ENCODE measurements at places on chromosomes 7 and 10.

GRCh38 chr7:116588641-116589594, 64.1 kb downstream of the CAV1 start:
- DNase-seq: peak; percentile 33

- DNase-seq: no peak
Measured at GRCh38 chr10:26857991-26858706, 2.6 kb downstream of the ABI1 start.

- DNase-seq: no peak
Measured at GRCh38 chr7:138304071-138304320, 156.1 kb upstream of the TRIM24 start.

DNA sequence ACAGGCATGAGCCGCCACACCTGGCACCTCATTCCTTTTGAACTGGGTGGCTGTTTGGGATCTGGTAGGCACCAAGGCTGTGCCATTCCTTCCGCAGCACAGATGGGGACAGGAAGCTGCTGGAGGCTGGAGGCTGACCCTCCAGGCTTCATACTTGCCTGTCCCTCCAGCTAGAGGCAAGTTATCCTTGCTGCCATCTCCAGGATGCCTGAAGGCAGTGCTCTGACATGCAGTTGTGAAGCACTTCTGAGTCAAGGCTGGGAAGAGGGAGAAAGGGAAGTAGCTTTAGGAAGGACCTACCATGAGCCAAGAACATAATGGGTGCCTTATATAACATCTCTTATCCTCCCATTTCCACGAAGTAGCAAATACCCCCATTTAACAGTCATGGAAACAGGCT, 9.5 kb downstream of the MARVELD1 start:
- DNase-seq: no peak

- DNase-seq: no peak
Measured at GRCh38 chr7:131466735-131467365, 89.6 kb downstream of the PODXL start.

- no peak for DNase-seq
Measured at GRCh38 chr10:45006276-45007030, 5.7 kb downstream of the ZNF22 start.

- no peak for DNase-seq
Measured at GRCh38 chr10:113423981-113424721, 128.7 kb upstream of the HABP2 start.

DNA sequence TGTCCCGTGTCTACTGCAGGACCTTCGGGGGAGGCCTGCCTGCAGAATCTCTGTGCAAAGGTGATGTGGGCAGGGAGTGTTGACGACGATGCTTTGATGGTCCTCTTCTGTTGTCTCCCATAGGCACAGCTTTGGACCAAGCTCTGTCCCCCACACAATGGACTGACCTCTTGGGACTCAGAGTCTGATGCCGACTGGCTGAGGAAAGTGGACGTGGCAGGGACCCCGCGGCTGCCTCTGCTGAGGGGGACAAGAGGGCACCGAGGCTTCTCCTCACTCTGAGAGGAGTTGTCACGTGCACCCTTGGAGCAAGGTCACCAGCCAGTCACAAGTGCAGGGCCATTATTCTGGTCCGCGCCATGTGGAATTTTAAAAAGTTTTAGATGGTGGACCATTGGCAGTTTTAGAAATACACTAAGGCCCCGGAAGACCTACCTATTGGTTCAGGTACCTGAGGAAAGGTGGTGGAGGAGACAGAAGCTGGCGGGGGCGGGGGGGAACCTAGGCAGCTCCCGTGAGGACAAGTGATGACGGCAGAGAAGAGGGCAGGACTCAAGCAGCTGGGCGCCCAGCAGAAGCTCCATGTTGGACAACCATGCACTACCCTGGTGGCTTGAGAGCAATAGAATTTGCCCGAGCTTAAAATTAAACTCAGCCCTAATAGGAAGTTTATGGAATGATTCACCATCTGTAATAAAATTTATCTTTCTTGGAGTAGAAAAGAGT, 331.4 kb downstream of the PTPRN2 start:
- no peak for DNase-seq

DNA sequence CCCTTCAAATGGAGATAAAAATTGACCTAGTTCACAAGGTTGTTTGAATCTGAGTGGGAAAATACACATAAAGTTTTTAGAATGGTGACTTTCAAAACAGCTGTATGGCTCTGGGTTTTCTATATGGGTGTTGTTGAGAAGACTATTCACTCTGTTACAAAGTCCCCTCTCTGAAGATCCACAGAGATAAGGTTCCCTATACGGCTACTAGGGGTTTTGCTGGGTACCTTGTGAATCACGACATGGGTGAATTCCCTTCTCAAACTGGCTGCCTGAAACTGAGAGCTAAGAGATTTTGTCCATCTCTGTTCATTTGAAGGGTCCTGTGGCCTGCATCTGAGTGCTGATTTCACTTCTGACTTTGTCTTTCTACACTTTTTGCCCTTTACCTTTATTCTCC, 11.8 kb upstream of the SLC13A1 start:
- DNase-seq: no peak

- DNase-seq: no peak
Measured at GRCh38 chr10:58518775-58519174, 6.1 kb downstream of the BICC1 start.

GRCh38 chr10:89163265-89163995, 43.7 kb downstream of the CH25H start:
- DNase-seq: peak; percentile 24

DNA sequence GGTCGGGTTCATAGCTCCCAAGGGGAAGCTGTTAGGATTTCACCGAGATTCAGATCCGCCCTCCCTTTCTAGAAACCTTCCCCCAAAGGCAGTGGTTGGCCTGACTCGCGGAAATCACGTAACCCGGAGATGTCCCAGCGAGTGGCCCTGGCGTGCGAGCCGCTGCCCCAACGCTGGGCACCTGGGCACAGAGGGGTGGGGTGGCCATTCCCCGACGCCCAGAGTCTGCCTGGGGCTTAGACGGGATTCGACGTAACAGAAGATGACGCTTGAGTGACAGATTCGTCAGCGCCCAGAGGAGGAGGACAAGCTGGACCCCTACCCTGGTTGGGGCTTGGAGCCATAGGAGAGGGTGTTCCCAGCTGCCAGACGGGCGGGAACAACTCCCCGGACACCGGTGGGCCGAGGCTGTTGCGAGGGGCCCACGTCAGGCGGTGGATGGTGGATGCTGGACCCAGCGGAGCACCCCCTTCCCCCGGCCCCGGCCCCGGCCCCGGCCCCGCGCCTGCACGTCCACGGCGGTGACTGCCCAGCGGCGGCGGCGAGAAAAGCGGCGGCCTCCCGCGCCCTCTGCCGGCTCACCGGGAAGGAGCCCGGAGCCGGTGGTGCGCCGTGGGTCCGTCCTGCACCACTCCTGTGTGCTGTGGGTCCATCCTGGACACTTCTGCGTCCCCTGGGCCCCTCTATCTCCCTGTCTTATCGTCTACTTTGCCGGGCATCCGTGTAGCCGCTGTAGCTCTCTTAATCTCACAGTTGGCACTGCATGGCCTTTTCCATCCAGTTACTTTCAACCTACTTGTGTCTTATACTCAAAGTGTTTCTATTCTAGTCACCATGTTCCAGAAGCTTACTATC, 35.4 kb upstream of the KNDC1 start:
- DNase-seq: no peak

DNA sequence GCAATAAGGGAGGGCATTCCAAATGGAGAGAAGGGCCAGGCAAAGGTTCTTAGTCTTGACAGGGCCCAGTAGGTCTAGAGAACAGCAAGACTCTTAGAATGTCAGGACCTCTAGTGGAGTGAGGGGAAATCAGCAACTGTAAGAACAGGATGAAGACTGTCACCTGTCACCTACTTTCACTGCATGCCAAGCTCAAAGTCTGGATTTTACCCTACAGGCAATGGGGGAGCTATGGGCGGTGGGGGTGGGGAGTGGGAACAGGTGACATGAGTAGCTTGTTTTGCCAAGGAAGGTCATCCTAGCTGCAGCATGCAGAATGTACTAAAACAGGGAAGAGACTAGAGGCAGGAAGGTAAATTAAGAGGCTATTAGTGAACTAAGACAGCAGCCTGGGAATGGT, 18.3 kb downstream of the GOT1 start:
- DNase-seq: no peak

DNA sequence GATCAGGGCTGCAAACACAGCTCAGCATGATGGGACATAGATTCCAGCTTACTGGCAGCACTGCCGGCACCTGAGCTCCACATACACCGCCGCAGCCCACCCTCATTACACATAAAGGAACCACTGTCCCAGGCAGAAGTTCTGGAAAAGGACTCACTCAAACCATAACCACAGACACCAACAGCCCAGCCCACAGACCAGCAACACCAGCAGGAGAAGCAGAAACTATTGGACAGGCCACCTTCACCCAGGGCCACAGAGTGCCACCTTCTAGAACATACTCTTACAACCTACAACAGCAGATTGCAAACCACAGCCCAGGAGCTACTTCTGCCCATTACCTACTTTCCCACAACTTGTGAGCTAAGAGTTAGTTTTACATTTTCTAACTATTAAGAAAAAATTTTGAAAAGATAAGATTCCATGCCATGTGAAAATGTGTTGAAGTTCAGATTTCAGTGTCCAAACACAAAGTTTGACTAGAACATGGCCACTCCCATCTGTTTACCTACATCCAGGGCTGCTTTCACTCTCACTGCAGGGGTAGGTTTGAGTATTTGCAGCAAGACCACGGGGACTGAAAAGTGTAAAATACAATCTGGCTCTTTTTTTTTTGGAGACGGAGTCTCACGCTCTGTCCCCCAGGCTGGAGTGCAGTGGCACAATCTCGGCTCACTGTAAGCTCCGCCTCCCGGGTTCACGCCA, 153.0 kb downstream of the TNS3 start:
- DNase-seq: no peak

- no peak for DNase-seq
Measured at GRCh38 chr7:129188892-129189660, 643 bp downstream of the SMO start.

DNA sequence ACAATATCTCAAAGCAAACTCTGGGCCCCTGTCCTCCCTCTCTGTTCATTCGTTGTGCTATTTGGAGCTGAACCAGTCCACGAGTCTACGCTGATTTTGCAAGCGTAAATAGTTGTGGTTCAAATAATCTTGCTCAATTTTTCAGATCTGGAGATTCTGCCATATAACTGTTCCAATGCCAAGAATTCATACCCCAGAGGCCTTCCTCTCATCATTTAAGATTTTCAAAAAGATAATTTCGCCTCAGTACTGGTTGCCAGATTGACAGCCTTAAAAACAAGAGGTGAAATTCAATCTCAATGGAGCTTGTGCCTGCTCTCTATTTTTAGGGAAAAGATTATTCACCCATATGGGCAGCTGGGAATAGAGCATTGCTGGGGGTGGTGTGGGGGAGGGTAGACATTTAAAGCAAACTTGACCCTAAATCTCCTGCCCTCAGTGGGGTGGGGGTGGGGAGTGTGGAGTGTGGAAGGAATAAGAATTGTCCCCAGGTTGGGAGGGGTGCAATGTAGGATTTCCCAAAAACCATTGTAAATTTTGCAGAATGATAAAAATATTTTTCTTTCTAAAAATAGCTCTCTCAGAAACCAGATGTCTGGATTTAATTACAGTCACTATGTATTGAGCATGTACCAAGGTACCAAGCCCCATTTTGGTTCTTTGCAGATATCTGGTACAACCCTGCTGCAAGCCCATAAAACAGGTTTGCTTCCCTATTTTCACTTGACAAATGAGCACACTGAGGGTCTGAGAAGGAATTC, 104.7 kb upstream of the EEPD1 start:
- peak; percentile 73 for DNase-seq

DNA sequence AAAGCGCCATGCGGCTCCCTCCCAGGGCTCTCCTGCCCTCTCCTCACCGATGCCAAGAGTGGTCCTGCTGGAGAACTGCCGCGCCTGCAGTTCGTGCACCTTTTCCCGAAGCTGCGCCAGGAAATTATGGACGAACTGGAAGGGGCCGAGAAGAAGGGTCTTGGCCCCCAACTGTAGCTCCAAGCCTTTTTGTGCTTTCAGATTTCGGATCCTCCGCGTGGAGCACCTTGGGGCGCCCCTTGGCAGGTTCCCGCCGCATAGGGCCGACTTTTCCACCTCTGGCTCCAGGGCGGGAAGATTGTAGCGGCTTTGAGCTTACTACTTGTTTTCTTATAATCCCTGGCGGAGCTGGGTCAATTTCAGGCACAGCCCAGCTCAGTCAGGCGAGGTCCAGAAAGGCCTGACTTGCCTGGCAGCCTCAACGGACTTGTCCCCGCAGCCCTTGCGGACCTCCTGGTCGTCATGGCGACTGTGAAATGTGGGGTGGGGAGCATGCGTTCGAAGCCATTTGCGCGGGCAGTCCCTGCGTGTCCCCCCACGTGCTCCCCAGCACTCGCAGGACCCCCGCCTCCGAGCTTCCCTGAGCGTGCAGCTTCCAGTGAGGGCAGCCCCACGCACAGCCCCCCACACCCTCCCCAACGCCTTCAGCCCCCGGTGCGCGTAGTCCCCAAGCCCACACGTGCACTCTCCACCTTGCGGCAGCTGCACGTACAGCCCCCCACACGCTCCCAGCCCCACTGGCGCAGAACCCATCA, 129.9 kb downstream of the KBTBD2 start:
- no peak for DNase-seq

GRCh38 chr10:108620821-108621534, 1302.3 kb downstream of the XPNPEP1 start:
- DNase-seq: no peak

GRCh38 chr10:33041783-33042437, 83.9 kb upstream of the ITGB1 start:
- DNase-seq: no peak

- no peak for DNase-seq
Measured at GRCh38 chr7:40120020-40120419, 14.4 kb downstream of the MPLKIP start.

DNA sequence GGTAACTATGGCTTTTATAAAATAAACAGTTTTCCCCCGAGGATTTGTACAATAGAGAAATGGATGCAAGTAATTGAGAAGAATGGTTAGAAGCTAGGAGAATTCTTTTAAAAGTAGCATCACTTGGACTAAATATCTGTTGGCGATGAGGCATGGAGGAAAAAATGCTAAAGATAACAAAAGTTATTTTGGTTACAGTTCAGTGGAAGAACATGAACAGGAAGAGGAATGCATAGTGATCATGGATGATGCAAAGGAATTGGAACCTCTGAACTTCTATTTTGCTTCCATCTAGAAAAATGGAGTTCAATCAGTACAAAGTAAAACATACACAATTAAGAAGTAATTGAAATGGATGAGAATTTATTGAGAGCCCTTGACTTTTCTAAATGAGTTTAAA, 32.9 kb downstream of the ENTPD1 start:
- no peak for DNase-seq

DNA sequence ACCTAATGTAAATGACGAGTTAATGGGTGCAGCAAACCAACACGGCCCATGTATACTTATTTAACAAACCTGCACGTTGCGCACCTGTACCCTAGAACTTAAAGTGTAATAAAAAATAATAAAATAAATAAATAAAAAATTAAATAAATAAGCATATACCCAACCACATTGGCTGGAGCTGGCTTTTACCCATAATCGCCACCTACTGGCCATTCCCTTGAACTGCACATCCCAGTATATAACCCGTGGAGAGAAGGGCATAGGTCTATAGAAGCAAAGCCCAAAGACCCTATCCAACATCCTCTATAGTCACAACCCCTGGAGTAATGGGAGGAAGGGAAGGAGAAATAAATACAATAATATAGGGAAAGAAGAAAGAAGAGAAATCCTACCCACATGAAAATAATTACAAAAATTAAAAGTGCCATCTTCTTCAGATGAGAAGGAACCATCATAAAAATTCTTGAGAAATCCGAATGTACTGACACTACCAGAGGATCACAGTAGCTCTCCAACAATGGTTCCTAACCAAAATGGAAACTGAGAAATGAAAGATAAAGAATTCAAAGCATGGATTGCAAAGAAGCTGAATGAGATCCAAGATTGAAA, 65.6 kb downstream of the TWIST1 start:
- DNase-seq: peak; percentile 13

- no peak for DNase-seq
Measured at GRCh38 chr7:108037741-108038140, 34.8 kb upstream of the LAMB1 start.
